ENCODE measurements at places on chromosomes 13 and 19.

DNA sequence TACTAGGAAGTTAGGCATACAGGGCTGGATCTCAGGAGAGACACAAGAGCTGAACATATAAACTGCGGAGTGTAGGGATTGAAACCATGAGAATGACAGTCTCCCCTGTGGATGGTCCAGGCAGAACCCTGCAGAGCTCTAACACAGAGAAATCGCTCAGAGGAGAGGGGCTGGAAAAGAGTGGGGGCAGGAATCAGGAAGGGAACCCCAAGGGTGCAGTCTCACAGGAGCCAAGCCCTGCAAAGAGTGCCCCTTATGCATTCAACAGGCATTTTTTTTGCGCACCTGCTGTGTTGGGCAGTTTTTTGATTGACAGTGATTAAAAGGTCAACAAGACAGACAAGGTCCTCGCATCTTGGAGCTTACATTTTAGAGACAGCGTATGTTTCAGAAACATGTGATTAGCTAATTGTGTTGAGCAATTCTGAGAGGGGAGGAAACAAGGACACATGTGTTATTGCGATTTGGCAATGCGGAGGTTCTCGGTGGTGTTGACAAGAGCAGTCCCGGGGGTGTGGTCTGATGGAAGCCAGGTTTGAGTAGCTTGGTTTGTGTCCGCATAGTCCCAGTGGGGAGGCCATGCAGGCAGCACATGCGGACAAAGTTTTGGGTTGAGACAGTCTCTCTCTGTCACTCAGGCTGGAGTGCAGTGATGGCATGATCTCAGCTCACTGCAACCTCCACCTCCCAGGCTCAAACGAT is 182.6 kb upstream of the IRS2 start:
- DNase-seq = no peak

GRCh38 chr19:19538061-19538784 is at the start of gene CILP2:
TSS of gene CILP2 (plus strand) at chr19:19538265. CDS start at chr19:19538350, 85 bp downstream.
- peak; percentile 57 for DNase-seq

GRCh38 chr19:40896418-40896796 is 14.4 kb upstream of the CYP2A7 start:
- no peak for DNase-seq

GRCh38 chr19:11887611-11888531 is at the start of gene ZNF69:
TSS of gene ZNF69 (plus strand) at chr19:11887782. CDS start at chr19:11887924, 142 bp downstream.
- DNase-seq = peak; percentile 74

- no peak for DNase-seq
Measured at GRCh38 chr13:31334547-31334946, 134.8 kb downstream of the B3GLCT start.

GRCh38 chr19:42563352-42564210 is 31.1 kb downstream of the CEACAM8 start:
- no peak for DNase-seq

DNA sequence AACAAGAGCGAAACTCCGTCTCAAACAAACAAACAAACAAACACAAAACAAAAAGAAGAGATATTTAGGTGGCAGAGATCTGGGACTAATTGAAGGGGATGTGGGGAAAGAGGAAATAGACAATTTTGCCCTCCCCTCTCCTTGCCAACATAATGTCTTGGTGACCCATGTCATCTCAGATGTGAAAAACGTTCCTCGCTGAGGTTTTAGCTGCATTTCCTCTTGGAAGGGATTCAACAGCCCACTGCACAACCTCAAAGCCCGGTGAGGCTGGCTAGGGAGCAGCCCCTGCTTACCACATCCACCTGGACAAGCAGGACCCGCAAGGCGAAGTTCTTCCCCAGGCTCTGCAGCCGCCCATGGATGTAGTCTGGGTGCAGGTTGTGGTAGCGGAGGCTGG is 4.9 kb downstream of the ERCC1 start:
- DNase-seq = no peak

DNA sequence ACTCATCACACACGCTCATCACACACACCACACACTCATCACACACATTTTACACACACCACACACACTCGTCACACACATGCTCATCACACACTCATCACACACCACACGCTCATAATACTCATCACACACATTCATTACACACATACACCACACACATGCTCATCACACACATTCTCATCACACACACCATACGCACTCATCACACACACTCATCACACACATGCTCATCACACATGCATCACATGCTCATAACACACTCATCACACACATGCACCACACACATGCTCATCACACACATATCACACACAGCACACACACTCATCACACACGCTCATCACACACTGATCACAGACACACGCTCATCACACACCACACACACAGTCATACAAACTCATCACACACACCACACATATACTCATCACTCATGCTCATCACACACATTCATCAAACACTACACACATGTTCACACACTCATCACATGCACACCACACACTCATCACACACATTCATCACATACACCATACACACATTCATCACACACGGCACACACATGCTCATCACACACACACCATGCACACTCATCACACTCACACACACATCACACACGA is 247.1 kb upstream of the SGCG start:
- DNase-seq = no peak

- DNase-seq = no peak
Measured at GRCh38 chr13:51276636-51277035, 54.4 kb downstream of the FAM124A start.

DNA sequence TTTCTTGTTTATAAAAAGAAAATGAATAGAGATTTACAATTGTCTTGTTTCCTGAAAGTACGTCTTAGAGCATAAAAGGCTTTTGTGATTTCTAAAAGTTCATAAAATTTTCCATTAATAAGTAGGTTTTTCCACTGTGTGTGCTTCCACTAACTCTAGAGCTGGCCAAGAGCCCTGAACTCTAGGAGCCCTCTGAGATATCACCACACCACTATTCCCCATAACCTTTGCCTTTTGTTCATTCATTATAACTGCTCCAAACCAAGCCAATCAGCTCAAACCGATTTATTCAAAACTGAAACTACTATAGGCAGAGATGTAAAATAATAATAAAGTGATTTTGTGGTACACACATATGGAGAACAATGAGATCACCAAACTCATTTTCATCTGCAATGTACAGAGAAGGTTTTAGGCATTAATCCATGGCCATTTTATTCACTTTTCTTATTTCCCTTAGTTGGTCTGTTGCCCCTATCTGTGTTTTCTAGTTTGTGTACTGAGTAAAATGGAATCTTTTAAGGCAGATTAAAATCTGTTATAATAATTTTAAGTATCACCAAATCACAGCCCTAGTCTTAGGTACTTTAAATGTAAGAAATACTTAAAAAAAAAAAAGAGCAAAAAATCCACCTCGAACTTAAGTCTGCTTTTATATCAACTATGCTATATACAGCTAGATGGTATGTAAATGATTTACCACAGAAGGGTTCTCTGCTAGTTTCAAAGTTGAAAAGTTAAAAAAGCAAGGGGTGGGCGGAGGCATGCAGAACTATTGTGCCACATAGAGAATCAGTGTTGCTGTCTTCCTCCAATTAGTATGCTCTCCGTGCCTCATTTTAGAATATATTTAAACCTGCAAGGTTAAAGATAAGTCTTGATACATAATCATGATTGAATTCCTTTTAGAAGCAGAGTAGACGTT is 311.3 kb downstream of the KLF12 start:
- no peak for DNase-seq

DNA sequence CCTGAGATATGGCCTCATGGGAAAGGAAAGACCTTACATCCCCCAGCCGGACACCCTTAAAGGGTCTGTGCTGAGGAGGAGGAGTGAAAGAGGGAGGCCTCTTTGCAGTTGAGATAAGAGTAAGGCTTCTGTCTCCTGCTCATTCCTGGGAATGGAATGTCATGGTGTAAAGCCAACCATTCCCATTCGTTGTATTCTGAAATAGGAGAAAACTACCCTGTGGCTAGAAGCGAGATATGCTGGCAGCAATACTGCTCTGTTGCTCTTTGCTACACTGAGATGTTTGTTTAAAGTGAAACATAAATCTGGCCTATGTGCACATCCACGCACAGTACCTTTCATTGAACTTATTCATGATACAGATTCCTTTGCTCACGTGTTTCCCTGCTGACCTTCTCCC is 783 bp upstream of the ZNF587B start:
- no peak for DNase-seq

DNA sequence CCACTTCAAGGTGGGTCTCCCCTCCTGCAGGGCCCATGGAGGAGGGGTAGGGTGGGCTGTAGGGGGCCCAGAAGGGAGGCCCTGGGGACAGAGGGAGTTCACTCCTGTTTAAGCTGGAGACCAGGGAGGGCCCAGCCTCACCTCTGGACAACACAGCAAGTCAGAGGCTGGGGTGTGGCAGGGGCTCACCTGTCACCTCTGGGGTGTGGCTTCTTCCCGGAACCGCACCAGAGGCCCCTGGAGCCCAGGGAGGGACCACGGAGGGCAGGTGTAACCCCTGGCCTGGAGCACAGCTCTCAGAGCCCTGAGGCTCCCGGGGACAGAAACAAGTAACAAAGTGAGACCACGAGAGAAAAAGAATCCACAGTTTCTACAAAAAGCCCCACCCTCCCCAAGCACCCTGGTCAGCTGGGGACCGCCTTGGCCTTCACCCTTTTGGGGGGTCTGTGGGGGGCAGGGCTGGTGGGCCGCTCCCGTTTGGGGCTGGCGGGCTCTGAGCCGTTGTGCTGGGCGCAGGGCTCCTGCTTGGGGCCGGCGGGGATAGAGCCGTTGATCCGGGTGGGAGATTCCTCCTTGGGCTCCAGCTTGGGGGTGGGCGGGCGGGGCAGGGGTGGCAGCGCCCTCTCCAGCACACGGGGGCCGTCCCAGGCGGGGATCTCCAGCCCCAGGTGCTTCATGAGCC is 8.0 kb downstream of the SIRT6 start:
- DNase-seq = no peak

- DNase-seq = peak; percentile 10
Measured at GRCh38 chr19:33297401-33298145, 4.8 kb downstream of the CEBPA start.

DNA sequence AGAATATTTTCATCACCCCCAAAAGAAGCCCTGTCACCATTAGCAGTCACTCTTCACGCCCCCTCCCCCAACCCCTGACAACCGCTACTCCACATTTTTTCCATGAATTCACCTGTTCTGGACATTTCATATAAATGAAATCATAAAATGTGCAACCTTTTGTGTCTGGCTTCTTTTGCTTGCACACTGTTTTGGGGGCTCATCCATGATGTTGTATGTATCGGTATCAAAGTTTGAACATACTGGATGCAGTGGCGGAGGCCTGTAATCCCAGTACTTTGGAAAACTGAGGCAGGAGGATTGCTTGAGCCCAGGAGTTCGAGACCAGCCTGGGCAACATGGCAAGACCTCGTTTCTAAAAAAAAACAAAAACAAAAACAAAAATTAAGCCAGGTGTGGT is 7.2 kb downstream of the GADD45B start:
- DNase-seq = no peak

DNA sequence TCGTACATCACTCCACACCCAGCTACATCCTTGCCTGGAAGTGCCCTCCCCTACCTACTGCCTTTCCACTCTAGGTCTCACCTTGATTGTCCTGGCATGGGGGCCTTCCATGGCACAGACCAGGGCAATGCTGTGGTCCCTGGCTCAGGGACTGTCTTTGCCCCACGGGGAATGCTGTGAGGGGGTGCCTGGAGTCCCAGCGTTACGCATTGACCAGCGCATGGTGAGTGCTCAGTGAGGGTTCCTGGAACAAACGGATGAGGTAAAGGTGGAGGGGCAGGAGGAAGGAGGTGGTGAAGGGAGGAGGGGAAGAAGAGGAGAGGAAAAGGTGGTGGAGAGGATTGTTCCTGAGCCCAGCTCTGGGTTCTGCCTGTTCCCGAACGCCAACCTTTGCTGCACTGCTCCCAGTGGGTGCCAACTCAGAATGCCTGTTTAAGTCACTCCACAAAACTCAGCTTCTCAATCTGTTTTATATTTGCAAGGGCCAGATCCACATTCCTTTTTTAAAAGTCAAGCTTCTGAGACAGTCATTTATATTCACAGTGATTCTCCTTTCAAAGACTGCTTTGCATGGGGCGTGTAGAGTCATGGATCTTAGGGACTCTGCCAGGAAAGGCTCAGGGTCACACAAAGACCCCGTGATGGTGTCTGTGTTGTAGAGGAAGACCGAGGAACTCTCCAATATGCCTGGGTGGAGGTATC is 40.8 kb downstream of the CHST8 start:
- DNase-seq = no peak

DNA sequence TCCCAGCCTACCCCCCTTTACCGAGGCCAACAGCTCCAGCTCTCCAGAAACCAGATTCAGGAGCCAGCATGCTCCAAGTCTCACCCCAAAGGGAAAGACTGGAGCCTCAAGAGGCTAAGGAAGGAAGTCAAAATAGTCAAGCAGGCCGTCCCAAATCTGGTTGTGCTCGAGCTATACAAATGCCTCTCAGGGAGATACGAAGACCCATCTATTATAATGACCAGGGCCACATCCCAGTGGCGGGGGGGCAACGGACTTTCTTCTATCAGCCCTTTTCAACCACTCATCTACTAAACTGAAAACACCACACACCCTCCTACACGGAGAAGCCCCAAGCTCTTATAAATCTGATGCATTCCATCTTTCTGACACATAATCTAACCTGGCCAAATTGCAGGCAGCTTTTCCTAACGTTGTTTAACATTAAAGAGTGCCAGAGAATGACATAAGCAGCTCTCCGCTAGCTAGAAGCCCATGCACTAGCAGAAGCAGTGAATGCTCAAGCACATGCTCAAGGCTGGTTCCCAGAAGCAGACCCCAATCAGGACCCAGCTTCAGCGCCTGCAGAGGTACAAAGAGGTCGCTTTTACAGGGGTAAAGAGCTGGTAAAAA is 104.6 kb upstream of the ZNF98 start:
- no peak for DNase-seq

DNA sequence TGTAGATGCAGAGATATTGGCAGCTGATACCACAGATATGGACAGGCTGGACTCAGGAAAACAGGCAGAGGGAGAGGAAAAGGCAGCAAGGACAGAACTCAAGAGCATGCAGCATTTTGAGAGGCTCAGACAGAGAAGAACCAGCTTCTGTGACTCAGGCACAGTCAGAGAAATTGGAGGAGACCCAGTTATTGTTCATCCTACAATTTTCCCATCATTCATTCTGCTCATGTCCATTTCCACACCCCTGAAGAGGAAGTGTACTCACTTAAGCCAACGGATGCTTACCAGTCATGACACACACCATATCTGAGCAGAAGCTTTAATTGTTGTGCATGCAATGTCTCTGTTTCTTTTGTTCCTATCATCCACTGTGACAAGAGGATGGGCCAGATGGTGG is 359.8 kb upstream of the HTR2A start:
- no peak for DNase-seq

GRCh38 chr19:21047716-21048115 is 27.3 kb downstream of the ZNF430 start:
- DNase-seq = no peak

- no peak for DNase-seq
Measured at GRCh38 chr19:41711376-41712261, 3.2 kb downstream of the CEACAM5 start.

- no peak for DNase-seq
Measured at GRCh38 chr13:98771838-98772611, 19.6 kb upstream of the SLC15A1 start.

DNA sequence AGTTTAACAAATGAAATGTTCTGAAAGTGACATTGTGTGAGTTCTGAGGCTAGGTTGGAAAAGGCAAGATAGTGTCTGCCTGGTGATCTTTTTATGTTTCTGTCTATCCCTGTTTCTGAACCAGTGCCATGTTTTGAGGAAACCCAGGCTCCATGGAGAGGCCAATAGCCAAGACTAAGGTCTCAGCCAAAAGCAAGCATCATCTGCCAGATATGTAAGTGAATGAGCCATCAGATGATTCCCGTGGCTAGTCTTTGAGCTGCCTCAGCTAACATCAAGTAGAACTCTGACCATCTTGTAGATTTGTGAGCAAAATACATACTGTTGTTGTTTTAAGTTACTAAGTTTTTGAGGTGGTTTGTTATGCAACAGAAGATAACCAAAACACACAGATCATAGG is 19.6 kb upstream of the CCNA1 start:
- no peak for DNase-seq
